GM19239 (cell line): ENCODE measurements at places on chromosomes 6 and 20.

GRCh38 chr20:588476-588875, 21.6 kb downstream of the TCF15 start:
- no peak for DNase-seq

GRCh38 chr6:31180500-31180899, 10.0 kb upstream of the POU5F1 start:
- no peak for DNase-seq

GRCh38 chr20:52104546-52105441, 86.8 kb downstream of the ZFP64 start:
- no peak for DNase-seq

DNA sequence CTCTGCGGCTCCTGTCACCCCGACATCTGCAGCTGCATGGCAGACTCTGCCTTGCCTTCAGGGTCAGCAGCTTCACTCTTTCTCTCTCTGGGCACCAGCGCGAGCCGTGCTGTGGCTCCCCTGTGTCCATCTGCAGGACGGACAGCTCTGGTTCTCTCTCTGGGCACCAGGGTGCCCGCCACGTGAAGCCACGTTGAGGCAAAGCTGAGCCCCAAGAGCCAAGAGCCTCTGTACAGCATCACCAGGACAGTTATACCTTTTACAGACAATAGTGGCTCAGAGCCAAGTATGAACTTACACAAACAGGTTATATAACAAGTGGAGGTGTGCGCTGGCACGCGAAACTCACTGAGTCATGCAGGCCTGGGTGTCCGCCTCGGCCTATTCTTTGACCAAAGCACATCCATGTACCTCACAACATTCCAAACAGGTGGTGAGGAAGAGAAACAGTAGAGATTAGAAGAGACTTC, 50.8 kb downstream of the FAM50B start:
- no peak for DNase-seq

- no peak for DNase-seq
These were observed 26.8 kb downstream of the SLC17A9 start for GRCh38 chr20:62979310-62979709.

GRCh38 chr20:858011-858410, 24.5 kb downstream of the FAM110A start:
- no peak for DNase-seq

GRCh38 chr20:64151633-64152530, 12.4 kb upstream of the MYT1 start:
- DNase-seq: no peak
